HT1080 (cell line): ENCODE measurements at places on chromosomes 2 and 18. TPM values are rescaled to one million over a fixed set of nuclear protein-coding genes. Genes with fewer than 3 reads are reported as not detected.

GRCh38 chr2:156151351-156151750, 181.2 kb downstream of the NR4A2 start:
- DNase-seq: no peak

DNA sequence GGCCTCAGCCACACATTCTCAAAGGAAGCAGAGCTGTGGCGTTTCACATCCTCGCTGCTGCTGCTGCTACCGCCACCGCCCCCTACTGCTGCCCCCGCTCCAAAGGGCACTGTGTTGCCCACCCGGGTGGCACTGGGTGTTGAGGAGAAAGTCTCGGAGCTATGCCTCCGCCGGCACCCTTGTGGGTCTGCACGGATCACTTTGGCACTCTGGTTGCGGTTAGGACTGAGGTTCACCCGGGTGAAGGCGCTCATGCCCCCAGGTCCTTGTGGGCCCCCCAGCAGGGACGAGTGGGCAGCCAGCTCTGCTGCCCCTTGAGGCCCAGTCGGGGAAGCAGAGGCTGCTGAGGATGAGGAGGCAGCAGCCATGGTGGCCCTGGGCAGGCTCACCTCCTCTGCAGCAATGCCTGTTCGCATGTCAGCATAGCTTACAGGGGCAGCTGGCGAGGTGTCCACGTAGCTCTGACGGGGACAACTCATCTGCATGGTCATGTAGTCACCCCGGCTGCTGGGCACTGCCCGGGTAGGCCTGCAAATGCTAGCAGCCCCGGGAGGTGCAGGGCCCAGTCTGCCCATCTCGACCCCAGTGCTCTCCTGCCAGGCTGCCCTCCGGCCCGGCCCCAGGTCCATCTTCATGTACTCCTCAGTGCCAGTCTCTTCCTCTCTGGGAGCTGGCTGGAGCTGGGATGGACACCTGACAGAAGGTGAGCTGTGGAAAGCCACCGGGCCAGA, 4.2 kb downstream of the IRS1 start:
- peak; percentile 41 for DNase-seq

DNA sequence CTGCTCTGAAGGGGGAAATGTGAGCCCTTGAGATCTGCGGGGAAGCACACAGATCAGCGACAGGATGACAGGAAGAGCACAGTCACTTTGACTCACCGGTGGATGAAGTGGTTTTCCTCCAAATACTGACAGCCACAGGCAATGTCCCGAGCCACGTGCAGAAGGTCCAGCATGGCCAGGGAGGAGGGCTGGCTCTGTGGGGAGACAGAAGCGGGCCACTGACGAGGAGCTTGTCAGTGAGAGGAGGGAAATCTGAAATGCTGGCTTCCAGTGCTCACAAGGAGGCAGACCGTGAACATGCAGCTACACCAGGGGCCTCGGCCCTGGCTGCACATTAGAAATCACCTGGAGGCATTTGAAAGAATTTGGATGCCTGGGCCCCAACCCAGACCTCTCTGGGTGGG, 98.7 kb downstream of the CLIP4 start:
- peak; percentile 84 for DNase-seq

DNA sequence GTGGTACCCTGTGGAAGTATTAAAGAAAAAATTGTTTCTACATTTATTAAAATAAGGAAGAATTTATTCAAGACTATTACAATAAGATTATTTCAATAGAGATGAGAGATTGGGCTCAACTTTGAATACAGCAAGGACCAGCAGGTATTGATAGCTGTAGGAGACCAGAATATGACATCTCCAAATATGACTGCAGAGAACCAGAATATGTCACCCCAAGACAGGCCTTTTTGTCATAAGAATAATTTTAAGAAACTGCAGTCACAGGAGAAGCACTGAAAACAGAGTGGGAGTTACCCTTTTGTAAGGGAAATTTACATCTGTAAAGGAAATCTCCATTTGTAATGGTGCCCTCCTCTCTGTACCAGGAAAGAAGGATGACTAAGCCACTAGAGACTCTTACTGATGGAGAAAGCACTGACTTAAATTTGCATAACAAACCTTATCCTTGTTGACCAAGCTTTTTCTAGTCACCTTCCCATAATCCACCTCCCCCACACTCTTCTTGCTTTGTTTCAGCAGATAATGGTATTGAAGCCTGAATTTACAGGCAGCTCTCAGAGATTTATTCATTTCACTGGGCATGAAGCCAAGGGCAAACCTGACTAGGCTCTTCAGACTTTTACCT, 145.1 kb upstream of the RMP24 start:
- DNase-seq: no peak

- peak; percentile 26 for DNase-seq
Measured at GRCh38 chr18:11512096-11513025, 97.0 kb upstream of the SLC35G4 start.

DNA sequence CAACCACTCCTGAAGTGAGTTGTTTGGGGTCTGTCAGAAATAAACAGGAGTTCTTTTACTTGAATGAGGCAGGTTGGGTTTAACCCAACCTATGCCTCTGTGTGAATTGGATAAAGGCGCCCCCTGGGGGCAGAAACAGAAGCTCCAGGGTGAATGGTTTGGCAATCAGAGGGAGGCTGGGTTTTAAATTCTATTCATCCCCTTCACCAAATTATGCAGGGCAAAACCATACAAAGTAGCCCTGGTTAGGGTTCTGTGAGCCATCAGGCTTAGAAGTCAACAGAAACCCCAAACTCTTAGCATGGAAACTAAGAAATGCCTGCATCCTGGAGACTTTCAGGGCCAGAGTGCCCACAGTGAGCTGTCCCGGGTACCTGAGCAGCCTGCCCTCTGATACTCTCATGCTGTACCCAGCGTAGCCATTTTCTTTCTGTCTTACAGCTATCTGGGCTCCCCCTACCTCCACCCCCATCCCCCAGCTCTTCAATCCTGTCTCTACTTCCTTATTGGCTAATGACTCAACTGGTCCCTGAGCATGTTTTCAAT, 241.5 kb downstream of the ICOS start:
- peak; percentile 15 for DNase-seq

DNA sequence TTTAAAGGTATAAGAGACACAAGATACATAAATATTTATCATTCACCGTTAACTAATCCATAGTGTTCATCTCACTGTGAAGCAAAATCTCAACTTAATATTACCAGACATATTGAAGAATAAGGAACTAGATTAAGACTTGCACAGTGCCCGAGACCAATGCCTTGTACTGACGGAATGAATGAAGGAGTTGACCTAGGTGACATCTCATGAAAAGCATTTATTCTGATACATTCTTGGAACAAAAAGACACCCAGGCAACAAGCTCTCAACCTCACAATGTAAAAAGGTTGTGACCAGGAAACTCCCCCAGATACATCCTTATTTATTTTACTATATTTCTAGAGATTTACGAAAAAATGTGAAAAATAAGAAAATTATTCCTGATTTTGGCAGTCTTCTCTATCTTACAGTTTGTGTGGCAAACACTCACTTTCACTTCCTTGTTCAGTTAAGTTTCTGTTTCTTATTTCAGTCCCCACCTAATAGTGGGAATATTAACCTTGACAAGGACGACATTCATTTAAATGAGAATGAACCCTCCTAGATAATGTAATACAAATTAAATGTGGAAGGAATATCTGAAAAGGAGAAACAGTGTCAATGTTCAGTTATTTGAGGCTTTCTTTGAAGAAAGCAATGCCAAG, 28.4 kb downstream of the M1AP start:
- DNase-seq: no peak

GRCh38 chr2:10811517-10811916, 1.1 kb downstream of the PDIA6 start:
- no peak for DNase-seq

- no peak for DNase-seq
Measured at GRCh38 chr2:44799754-44800153, 141.7 kb upstream of the SIX3 start.

GRCh38 chr2:119407430-119408220, 24.0 kb upstream of the TMEM37 start:
- DNase-seq: peak; percentile 58

- DNase-seq: no peak
Measured at GRCh38 chr18:10041180-10041579, 127.4 kb downstream of the VAPA start.

DNA sequence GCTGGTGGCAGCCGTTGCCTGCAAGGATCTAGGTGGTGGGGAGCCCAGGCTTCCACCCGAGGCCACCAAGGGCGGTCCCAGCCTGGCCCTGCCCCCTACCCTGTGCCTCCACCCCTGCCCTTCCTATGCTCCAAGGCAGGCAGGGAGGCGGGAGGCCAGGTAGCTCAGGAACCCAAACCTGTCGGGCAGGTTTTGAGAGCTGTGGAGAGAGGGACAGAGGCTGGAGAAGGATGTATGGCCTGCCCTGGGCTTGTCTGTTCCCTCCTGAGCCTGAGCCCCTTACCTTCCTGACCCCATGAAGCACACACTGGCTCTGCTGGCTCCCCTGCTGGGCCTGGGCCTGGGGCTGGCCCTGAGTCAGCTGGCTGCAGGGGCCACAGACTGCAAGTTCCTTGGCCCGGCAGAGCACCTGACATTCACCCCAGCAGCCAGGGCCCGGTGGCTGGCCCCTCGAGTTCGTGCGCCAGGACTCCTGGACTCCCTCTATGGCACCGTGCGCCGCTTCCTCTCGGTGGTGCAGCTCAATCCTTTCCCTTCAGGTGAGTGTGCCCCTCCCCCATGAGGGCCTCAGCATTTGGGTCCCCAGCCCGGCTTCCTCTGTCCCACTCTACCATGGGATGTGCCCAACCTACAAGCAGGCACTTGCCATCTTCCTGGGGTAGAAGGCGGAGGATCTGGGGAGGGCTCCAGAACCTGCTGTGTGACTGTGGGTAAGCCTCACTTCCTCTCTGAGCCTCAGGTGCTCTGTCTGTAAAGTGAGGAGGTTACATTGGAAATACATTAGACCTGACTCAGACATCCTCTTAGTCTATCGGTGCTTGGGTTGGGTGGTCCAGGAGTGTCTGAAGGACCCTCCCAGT, at the start of gene PROM2:
Gene PROM2 (plus strand): TSS at position 159 of the 860 bp plus-strand sequence. CDS start 137 bp downstream, at position 296.
- DNase-seq: no peak

GRCh38 chr2:142980246-142981068, 103.0 kb downstream of the KYNU start:
- DNase-seq: peak; percentile 53

GRCh38 chr2:215028231-215028630, 110.2 kb downstream of the ABCA12 start:
- peak; percentile 54 for DNase-seq

DNA sequence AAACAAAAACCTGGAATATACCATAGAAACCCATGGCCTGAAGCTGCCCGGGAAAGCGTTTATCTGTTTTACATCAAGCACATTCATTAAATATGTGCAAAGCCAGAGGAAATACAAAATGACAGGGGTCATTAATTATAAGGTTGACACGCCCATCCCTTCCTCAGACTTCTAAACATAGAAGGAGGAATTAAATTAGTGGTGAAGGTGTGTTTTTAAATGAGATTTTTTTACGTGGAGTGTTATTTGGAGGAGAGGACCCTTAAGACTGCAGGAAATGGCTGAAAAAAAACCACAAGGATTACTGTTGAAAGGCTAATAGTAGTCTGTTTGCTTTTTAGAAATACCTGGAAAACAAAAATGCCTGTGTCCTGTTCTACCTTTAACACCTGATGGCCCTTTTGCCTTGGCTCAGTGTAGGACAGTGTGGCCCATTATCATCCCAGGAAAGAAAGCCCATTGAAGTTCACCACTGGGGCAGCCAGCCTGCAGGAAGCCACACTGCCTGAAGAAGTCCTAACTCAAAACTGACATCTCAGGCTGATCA, 123.2 kb downstream of the EPHA4 start:
- no peak for DNase-seq

GRCh38 chr2:30280596-30281434, 49.5 kb downstream of the LBH start:
- no peak for DNase-seq

DNA sequence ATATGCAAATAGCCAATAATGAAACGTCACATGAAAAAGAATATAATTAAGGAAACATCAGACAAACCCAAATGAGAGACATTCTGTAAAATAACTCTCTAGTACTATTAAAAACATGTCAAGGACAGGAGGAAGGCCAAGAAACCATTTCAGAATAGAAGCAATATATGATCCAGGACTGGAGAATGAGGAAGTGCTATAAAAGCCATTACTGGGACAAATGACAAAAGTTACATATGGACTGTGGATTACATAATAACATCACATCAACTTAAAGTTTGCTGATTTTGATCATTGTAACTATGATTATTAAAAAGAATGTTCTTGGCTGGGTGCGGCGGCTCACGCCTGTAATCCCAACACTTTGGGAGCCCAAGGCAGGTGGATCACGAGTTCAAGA, 81.3 kb downstream of the CRACDL start:
- no peak for DNase-seq

DNA sequence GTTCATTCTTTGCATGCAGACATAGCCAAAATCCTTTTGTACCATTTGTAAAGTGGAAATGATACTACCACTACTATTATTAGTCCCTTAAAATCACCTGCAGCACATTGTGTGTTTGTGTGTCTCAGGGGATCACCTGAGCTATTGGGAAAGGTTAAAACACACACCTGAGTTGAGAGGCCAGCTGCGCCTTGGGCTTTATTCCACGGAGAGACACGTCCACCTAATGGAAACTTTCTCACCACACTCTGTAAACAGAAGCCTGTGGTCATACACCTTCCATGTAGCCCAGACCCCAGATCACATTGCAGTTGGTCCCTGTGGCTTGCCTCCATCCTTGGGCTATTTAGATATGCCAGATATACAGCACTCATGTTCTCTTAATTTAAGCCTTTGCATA, 81.8 kb upstream of the SH3BP4 start:
- no peak for DNase-seq

DNA sequence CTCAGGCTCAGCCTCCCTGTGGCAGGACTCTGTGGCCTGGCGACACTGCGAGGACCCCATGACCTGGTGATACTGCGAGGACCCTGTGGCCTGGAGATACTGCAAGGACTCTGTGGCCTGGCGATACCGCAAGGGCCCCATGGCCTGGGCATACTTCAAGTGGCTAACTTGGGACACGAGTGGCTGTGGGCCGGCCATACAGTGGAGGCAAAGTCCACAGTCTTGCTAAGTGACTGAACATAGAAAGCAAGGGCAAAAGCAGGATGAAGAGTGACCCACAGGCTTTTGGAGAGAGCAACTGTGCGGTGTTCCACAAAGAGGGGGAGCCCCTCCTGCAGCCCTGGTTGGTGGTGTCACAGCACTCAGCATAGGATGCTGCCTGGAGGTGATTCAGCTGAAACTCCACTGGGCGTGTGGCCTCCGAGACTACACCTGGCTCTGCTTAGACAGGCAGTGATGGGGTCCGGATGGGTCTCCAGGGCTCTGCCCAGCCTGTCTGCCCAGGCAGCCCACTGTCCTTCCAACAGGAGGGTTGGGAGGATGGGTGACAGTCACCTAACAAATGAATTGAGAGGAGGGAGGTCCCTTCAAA, 691.0 kb upstream of the HS6ST1 start:
- no peak for DNase-seq

DNA sequence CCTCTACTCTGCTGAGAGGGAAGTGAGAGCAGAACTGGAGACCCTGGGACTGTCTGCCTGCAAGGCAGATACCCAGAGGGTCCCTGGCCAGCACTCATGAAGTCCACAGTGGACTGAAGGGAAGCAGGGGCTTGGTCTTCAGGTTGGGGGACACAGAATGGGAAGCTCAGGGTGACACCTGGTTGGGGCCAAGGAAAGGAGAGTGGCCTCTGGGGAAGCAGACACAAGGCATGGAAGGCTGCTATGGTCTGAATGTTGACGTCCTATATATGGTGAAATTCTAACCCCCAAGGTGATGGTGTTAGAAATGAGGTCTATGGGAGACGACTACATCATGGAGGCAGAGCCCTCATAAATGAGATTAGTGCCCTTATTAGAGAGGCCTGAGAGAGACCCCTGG, 69.3 kb downstream of the MRO start:
- DNase-seq: no peak

Gene RAB6D
- total RNA-seq: not detected in 2 replicates

Gene CACNB4
- total RNA-seq: 0.29 and 0.60 TPM in 2 replicates

Gene TANC1
- total RNA-seq: 17.0 and 20.0 TPM in 2 replicates

Gene SRSF7
- 298 and 335 TPM in 2 replicates for total RNA-seq

Gene CRYBA2
- total RNA-seq: not detected in 2 replicates

Gene TMEFF2
- total RNA-seq: 0.03 TPM in 1 of 2 replicates, not detected in the other

Gene AGXT
- total RNA-seq: not detected in 2 replicates
